ENCODE measurements at places on chromosomes 4 and X.

GRCh38 chrX:44282753-44283152 is 60.7 kb downstream of the EFHC2 start:
- no peak for DNase-seq

GRCh38 chr4:11470438-11471045 is 41.8 kb upstream of the HS3ST1 start:
- DNase-seq = no peak

GRCh38 chr4:107736924-107737448 is 17.0 kb upstream of the PAPSS1 start:
- DNase-seq = peak; percentile 29

DNA sequence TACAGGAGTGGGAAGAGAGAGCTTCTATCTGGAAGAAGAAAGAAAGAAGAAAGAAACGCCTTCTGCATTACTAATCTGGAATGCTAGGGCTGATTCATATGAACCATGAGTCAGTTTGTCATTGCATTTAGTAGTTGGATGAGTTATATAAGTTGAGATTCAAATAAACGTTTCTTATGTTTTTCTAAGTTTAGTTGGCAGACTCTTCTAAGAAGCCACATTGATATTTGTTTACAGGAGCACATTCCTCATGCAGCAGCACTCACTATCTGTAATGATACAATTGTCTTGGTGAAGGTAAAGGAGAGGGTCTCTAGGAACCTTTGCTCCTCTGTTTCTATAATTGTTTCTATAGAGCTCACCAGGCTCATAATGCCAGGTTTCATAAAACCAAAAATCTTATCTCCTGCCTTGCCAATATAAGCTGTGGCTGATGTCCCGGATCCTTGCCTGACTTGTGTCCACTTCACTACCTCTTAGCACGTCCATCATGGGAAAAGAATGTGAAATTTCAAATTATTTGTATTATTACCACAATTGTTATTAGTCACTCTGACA is 39.5 kb downstream of the HOPX start:
- no peak for DNase-seq

DNA sequence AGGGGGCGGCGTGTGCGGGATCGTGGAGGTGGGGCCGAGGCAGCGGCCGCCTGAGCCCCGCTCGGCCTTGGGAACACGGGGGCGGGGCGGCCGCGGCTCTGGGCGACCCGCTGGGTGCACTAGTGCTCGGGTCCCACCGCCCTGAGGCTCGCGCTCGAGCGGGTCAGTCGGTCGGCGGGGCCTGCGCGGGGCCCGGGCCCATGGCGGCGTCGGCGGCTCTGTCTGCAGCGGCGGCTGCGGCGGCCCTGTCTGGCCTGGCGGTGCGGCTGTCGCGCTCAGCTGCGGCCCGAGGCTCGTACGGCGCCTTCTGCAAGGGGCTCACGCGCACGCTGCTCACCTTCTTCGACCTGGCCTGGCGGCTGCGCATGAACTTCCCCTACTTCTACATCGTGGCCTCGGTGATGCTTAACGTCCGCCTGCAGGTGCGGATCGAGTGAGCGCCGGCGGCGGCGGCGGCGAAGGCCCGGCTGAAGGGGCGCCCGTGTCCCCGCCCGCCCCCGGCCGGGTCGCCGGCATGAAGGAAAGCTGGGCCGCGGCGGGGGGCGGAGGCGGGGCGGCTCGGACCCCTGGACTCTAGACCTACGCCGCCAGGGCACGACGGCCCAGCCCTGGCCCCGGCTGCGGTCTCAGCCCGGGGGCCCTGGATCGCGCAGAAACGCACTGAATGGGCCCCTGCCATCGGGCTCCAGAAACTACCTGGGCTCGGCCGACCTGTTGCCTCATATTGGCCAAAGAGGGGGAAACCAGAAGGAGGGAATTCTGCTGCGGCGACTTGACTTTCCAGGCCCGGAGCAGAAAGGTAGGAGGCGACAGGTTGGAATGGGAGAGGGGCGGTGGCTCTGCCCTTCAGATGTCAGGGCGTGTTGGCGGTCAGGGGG is at the start of gene SMIM10L2A:
SMIM10L2A (plus strand) TSS at position 13 of the 878 bp plus-strand sequence; CDS start at position 201, 188 bp downstream.
- no peak for DNase-seq
